NCI-H82 (cell line): ENCODE measurements at places on chromosomes 13 and 19.

GRCh38 chr13:80603351-80603750, 262.4 kb upstream of the SPRY2 start:
- no peak for DNase-seq

DNA sequence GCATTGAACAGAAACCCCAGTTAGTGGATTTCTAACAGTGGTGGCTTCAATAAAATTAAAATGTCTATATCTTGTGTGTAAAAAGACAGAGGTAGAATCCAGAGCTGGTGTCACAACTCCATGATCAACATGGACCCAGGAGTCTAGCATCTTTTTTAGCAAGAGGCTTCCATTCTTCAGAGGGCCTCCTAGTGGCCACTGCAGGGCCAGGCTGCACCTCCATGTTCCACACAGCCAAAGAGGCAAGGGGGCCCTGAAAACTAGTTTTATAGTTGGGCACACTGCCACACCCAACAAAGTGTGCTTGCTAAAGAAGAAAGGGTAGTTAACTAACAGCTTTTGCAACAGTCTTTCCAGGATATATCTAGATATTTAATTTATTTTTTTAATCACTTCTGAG, 12.9 kb downstream of the N4BP2L1 start:
- peak; percentile 66 for DNase-seq

DNA sequence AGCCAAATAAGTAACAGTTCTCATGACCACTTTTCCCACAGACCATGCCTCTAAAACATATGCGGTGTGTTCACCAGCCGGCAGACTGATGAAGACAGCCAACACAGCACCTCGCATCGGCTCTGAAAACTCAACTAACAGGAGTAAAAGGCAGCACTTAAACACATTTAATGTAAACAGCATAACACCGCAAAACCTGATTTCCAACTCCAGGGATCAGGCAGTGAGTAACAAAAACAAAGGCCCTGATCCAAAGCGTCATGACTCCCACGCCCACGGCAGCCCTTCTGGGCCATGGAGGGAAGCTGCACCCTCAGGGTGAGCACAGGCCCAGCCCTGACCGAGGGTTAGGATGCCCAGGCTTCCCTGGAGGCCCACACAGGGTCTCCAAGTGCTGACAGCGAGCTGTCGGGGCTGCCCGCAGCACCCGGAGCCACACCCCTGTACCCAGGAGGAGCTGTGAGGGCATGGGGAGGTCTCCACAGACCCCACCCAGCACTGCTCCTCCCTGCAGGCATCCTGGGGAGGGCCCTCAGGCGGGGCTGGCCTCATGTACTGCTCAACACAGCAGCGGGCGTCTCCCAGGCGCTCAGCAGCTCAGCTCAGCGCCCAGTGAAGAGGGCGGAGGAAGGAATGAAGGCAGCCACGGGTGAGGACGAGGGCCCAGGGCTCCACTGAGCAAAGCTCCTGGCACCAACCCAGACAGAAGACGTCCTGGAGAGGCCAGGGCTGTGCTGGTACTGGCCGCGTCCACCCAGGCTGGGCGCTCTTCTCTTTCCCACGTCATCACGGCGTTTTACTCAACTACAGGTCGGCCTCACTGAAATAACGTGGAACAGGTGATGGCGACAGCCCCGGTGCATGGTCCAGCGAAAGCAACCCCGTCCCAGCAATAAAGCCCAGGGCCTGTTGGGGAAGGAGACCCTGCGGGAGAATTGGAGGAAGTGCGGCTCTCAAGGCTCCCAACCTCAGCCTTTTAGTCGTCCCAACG, 53.7 kb downstream of the RASA3 start:
- DNase-seq, result no peak

DNA sequence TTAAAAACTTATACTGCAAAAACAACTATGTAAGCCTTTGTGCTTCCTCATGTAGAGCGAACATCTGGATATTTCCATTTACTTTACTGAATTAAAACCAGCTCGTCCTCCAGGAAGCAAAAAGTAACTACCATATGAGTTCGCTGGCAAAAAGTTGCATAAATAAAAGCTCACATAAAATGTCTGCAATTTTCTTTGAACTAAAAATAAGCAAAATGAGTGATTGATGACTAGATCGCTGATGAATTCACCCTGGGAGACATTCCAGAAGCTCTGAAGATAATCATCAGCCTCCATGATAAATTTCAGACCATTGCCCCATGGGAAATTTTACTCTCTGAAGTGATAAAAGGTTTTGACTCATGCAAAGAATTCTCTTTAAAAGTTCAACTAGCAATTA, 67.3 kb upstream of the SACS start:
- DNase-seq, result no peak

- DNase-seq, result peak; percentile 21
Measured at GRCh38 chr13:73741742-73742141, 392.5 kb downstream of the KLF12 start.

- no peak for DNase-seq
Measured at GRCh38 chr19:54684527-54684926, 21.7 kb downstream of the LILRB4 start.

DNA sequence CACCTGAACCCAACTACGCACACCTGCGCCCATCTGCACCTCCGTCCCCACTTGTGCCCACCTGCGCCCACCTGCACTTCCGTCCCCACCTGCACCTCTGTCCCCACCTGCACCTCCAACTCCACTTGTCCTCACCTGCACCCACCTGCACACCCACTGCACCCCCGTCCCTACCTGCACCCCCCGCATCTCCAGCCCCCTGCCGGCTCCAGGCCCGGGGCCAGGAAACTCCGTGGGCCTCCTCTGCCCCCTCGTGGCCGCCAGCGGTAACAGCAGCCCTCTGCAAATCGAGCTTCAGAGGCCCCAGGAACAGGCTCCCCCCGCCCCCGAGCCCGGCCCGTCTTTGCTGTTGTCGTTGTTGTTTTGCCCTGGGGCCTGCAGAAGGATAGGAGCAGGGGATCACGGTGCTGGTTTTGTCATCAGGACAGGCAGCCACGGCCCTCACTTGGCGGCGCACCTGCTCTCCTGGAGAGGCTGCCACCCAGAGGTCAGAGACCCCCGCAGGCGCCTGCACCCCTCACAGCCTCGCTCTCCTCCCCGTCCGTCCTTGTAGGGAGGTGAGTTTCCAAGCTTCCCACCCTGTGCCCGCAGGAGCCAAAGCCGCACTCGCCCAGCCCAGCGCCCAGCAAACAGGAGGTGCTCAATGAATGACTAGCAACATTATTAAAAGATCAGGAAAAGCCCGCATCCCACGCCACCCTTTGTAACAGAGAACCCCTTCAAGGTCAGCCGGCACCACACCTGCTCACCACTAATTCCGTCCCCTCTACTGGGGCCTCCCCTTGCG, 65.4 kb downstream of the GNG7 start:
- DNase-seq, result peak; percentile 30

DNA sequence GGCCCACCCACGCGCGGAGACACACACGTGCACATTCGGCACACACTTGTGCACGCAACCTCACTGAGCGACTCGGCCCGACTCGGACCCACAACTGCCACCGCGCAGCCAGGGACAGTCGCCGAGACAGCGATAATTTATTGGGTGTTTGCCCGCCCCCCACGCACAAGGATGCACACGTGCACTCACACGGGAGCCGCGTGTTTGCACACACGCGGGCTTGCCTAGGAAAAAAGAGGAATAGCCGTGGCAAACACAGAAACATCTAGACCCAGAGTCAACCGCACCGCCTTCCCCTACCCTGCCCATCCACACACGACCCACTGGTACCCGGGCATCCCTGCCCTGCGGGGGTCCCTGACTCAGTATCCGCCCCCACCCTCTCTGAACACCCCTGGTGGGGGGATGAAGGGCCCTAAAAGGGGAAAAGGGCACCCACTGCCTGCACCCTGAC, 1.1 kb upstream of the SSBP4 start:
- no peak for DNase-seq

DNA sequence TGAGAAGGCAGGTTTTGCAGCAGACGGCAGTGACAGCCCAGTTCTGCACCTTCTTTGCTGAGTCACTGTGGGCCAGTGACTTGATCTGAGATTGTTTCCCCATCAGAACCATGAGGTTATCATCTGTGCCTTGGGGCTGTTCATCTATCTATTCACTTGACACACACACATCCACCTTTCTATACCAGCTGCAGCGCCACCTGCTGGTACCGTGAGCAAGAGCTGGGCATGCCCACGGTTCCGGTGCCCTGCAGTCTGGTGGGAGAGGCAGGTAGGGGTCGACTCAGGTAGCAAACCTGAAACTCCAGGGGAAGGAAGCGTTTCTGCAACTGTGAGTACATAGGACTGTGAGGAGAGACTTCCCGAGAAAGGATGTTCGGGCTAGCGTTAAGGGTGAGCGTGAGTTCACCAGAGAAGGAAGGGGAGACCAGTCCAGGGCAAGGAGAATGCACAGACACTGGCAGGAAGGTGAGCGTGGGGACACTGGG, 7.5 kb upstream of the LIN7B start:
- DNase-seq, result peak; percentile 71

DNA sequence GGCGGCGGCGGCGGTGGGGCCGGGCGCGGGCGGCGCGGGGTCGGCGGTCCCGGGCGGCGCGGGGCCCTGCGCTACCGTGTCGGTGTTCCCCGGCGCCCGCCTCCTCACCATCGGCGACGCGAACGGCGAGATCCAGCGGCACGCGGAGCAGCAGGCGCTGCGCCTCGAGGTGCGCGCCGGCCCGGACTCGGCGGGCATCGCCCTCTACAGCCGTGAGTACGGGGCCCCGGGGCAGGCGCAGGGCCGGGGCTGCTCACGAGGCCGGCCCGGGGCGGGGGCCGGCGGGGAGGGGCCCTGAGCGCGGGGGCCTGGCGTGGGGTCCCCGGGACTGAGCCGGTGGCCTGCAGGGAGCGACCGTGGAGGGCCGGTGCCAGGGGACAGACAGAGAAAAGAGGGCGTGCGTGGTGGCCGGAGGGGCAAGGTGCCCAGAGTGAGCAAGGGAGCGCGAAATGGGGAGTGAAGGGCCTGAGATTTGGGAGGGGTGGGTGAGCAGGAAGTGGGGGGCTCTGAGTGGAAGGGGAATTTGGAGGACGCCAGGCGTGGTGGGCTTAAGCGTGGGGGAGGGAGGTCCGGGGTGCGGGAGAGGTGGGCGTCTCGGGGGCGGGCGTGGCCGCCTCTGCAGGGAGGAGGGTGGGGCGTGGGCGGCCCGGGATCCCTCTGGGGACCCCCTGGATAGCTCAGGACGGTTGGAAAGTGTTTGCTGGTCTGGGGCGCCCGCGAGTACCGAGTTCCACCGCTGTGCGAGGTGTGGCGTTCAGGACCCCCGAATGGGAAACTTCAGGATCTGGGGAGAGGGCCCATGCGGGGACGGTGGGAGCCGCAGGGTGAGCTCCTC, 575 bp downstream of the CARM1 start:
- DNase-seq, result peak; percentile 51

DNA sequence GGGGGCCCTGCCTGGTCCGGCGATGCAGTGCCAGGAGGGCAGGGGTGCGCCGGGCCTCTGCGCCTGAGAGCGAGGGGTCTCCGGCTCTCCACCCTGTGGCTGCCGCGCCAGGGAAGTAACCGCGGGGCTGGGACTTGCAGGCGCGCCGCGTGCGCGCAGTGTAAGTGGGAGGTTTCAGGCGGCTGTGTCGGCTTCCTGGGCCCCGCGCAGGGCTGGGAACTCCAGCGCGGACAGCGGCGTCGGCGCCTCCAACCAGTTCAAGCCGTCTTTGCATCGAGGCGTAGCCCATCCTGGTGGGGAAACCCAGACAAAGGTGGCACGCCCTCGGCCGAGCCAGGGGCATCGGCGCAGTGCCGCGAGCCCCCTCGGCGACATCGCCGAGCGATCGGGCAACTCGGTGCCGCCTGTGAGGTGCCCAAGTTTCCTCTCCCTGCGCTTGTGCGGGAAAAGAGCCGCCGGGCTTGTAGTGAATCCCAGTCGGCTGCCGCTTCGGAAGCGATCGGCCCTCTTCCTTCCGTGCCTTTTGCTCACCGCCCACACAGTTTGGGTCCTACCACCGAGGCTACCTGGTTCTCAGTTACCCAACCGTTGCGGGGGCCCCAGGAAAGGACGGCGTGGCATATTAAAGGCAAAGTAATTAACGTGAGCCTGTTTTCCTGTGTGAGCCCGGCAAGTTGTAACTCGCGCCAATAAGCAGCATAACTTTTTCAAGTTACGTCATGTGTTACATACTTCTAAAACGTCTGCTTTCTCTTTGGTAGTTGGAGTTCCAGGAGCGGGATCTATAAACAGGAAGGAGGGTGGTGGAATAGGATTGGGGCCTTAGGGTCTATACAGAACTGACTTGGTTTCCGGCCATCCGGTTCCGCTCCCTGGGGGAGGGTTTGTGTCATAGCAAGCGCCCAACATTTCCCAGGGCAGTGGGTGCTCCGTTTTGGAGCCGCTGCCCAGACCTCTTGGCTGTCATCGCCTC, 1.2 kb downstream of the LRCH1 start:
- peak; percentile 93 for DNase-seq

DNA sequence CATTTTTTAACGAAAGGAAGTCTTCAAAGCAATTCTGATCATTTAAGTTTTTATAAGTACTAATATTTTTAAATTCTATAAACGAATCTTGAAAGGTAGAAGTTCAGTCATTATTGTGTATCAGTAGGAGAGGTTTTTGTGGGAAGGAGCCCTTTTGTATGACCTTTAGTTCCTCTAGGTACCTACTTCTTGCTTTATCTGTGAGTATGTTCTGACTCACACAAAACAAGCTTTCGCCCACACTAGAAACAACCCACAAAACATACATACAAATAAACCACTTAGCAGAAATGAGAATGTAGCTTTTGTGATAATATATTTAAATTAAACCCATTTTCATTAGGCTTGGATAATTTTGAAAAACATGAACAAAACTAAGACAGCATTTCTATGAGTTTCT, 27.8 kb downstream of the ERCC5 start:
- DNase-seq, result no peak

DNA sequence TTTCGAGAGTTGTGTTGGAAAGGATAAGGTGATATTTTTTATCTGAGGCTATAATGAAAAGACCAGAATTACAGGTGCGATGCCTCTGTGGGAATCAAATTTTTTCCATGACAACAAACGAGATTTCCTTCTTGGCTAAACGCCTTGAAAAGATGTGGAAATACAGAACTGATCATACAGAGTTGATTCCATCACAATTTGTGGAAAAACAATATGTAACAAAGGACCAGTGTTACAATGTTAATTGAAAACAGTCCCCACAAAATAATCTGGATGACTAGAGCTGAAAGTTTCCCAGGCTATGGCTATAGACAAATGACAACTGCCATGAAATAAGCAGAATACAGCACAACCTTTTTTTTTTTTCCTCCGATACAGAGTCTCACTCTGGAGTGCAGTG, 628.9 kb downstream of the DIAPH3 start:
- DNase-seq, result no peak

- DNase-seq, result peak; percentile 52
Measured at GRCh38 chr19:37551129-37551993, 43.2 kb downstream of the ZNF571 start.

DNA sequence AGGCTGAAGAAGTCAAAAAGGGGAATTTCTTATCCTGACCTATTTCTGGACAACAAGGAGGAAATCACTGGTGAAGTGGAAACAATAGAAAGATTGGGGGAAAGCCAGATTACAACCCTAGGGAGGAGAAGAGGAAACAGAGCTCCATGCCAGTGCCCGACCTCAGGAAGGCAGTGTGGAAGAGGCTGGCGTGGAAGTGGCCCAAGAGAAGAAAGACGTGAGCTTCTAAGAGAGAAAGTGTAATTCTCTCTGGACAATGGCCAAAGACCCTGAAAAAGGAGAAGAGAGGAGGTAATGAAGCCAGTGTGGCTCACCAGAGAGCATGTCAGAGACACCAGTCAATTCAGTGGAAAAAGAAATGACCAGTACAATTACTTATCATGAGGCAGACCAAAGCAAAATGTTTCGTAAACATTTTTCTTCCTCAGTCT, 52.6 kb upstream of the URAD start:
- no peak for DNase-seq
